Activated B cell treated with CpG ODN at 0.5 μM for 24 hours (primary cell): ENCODE measurements at places on chromosomes 7 and 10. TPM values are rescaled to one million over a fixed set of nuclear protein-coding genes. Genes with fewer than 3 reads are reported as not detected.
A peak's percentile ranks its signal among the peaks of the same experiment; 100 is the strongest.

DNA sequence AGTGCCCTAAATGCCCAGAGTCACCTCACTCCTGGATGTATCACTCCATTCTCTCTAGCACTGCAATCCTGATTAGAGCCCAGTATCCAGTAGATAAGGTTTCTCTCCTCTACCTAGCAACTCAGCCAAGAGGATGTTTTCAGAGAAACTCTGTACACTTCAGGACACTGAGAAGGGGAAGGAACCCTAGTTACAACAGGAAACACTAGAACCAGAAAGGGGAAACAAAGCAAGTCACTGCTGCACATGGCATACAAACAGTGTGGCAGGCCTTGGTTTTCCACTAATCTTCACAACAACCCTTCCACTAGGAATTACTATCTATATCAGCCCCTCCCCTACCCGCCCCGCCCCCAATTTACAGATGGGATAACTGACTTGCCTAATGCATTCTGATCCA lies 1.6 kb downstream of the FAM204A start:
- H3K27me3 ChIP-seq: no peaks in the 10 kb centered on the region
- peak overlapping the region; percentile 56 for H3K4me3 ChIP-seq
- DNase-seq: no peak
- peak overlapping the region; percentile 68 for H3K27ac ChIP-seq
- peaks cover 48% of the 10 kb centered on the region for H3K4me1 ChIP-seq

MYO1G gene
- total RNA-seq: 143 and 154 TPM in 2 replicates

- H3K36me3 ChIP-seq: no peaks in the 10 kb centered on the region
- H3K4me1 ChIP-seq: peaks cover 22% of the 10 kb centered on the region
- peak overlapping the region; percentile 82 for H3K4me3 ChIP-seq
- H3K27me3 ChIP-seq: peaks cover 20% of the 10 kb centered on the region
- H3K27ac ChIP-seq: no peak overlapping the region
Observed at GRCh38 chr7:128135515-128136214, 104.4 kb upstream of the LRRC4 start.

TDRD1 gene
- total RNA-seq: 0.33 and 0.59 TPM in 2 replicates

PSPH gene
- 7.9 and 9.0 TPM in 2 replicates for total RNA-seq

GRCh38 chr7:158101821-158102450 lies 485.7 kb downstream of the PTPRN2 start:
- DNase-seq: no peak
- H3K4me3 ChIP-seq: no peak overlapping the region
- no peaks in the 10 kb centered on the region for H3K4me1 ChIP-seq
- H3K36me3 ChIP-seq: no peaks in the 10 kb centered on the region
- H3K27me3 ChIP-seq: no peaks in the 10 kb centered on the region

DNA sequence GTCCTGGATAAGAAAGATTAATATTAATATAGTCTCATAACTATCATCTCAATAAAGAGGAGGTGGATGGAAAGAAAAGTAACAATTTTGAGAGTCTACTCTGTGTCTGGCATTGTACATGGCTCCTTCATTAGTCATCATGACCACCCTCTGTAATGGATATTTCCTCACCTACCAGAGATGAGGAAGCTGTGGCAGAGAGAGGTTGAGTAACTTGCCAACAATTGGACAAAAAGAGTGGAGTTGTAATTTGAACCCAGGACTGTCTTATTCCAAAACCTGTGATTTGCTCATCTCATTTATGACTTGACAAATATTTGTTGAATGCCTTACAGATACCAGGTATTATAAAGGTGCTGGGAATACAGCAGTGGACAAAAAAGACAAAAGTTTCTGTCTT lies 2.1 kb upstream of the IDE start:
- no peak overlapping the region for H3K27ac ChIP-seq
- H3K27me3 ChIP-seq: no peaks in the 10 kb centered on the region
- no peak for DNase-seq

DNA sequence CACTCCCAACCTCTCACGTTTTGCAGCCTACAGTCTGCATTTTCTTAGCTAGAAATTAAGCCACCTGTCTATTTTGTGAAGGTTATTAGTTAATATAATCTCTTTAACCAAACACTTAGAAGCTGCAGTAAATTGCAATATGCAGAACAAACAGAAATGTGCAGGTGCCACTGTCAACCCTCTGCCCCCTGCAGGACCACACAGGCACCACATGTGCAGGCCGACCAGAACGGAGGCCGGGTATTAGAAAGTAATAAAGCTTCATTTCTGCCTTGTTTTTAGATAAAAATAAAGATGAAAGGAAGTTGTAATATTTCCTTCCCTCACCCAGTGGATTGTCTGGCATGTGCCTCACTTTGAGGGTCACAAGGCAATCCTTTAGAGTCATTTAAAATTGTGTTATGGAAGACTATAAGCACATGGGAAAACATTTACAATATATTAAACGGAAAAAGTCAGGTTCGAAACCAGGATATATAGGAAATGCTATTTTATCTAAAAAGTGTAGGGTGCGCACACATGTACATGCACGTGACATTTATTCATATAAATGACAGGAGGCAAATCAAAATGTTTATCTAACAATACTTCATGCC lies 158.2 kb downstream of the ARHGAP12 start:
- no peaks in the 10 kb centered on the region for H3K36me3 ChIP-seq
- no peak for DNase-seq
- H3K4me1 ChIP-seq: no peaks in the 10 kb centered on the region
- H3K27me3 ChIP-seq: no peaks in the 10 kb centered on the region

DNA sequence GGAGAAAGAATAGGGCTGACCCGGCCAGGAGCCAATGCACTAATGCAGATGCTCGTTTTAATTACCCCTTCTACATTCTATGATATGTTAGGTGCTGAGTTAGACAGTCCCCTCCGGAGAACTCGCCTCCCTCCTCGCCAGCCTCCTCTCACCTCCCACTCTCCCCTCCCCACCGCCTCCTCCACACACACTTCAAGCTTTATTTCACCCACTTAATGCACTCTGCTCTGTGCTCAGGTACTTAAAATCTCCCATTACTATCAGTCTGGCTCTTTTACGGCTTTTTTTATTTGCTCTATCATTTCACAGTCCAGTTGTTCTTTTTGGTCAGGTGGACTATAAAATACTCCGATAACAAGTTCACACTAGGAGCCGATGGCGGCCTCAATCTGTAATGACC lies 231.6 kb downstream of the TEX36 start:
- H3K36me3 ChIP-seq: no peaks in the 10 kb centered on the region
- H3K27ac ChIP-seq: no peak overlapping the region
- DNase-seq: no peak
- no peak overlapping the region for H3K4me3 ChIP-seq
- no peaks in the 10 kb centered on the region for H3K4me1 ChIP-seq

DNA sequence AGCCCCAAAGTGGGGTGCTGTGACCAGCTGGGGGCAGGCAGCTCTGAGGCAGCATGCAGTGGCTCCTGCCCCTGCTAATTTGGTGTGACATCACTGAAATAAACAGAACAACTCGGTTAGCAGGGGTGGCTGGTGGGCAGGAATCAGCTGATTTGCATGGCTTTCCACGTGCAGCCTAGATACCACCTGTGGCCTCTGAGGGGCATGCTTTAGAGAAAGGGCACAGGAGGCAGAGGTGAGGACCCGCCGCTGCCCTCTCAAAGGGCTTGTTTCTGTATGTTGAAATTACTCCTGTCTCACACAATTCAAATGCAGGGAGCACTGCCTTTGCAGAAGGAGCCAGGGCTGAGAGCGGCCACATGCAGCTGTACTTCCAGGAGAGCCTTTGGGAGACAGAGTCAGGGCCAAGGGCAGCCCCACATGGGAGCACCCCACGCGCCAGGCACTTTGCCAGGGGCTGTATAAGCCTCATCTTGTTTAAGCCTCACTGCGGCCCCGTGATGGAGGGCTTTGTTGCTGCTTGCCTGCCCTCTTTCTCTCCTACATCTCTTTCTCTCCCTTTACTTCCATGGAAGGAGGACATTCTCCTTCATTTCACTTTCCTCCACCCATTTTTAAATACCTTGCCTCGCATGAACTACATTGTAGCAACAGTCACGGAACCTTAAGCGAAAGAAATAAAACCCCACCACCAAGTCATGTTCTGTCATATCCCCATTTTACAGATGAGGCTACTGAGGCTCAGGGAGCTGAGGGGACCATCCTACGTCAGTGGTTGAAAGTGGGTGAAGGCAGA lies 137.7 kb downstream of the ZMIZ1 start:
- no peaks in the 10 kb centered on the region for H3K27me3 ChIP-seq
- H3K36me3 ChIP-seq: no peaks in the 10 kb centered on the region
- DNase-seq: no peak
- no peaks in the 10 kb centered on the region for H3K4me1 ChIP-seq

MUC3A gene
- not detected in 2 replicates for total RNA-seq

DNA sequence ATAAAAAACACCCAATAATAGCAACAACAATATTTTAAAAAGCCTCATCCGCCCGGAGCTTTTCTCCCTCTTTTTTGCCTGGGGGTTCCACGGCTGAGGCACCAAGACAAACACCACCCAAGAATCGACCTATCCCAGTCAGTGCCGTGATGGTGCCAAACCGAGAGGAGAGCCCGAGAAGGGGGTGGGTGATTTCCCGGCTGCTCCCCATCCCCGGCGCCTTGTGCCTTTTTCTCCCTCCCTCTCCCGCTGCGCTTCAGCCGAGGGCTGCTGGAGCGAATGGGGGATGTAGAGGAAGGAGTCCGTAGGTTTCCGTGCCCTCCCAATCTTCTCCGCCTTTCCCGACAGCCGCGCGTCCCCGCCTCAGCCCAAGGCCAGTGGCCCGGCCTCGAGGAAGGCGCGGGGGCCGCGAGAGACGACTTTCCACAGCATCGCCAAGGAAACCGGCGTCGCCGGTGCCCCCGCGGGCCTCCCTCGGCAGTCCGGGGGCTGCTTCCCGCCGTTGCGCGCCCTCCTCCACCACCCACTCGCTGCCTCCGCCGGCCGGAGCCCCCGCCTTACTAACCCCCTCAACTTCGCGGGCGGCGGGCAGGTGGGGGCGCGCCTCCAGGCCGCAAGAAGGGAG lies 1.3 kb downstream of the EGR2 start:
- peaks cover 66% of the 10 kb centered on the region for H3K4me1 ChIP-seq
- peak overlapping the region; percentile 92 for H3K4me3 ChIP-seq
- no peak for DNase-seq
- H3K36me3 ChIP-seq: peaks cover 20% of the 10 kb centered on the region
- no peak overlapping the region for H3K27ac ChIP-seq

GRCh38 chr7:76129366-76129765 lies 72.3 kb upstream of the SRRM3 start:
- H3K27ac ChIP-seq: no peak overlapping the region
- H3K4me1 ChIP-seq: peaks cover 10% of the 10 kb centered on the region
- no peak overlapping the region for H3K4me3 ChIP-seq
- no peak for DNase-seq
- no peaks in the 10 kb centered on the region for H3K36me3 ChIP-seq

- no peak overlapping the region for H3K4me3 ChIP-seq
- H3K27me3 ChIP-seq: peaks cover 2% of the 10 kb centered on the region
- H3K36me3 ChIP-seq: no peaks in the 10 kb centered on the region
- H3K27ac ChIP-seq: no peak overlapping the region
- H3K4me1 ChIP-seq: no peaks in the 10 kb centered on the region
Observed at GRCh38 chr7:12327922-12328321, 75.7 kb downstream of the VWDE start.

KEL gene
- total RNA-seq: 0.37 and 1.2 TPM in 2 replicates
